Stimulated activated CD8-positive, alpha-beta memory T cell treated with anti-CD3 and anti-CD28 coated beads, Interleukin-4, amount 100 ng/mL, for 1 hour (primary cell): ENCODE measurements at places on chromosomes 5 and 9.

- DNase-seq, result no peak
Observed at GRCh38 chr5:3121813-3122212, 370.3 kb upstream of the IRX2 start.

GRCh38 chr5:53815471-53815870 is 255.0 kb downstream of the NDUFS4 start:
- no peak for DNase-seq

GRCh38 chr5:167576897-167577296 is 714.5 kb upstream of the WWC1 start:
- DNase-seq, result no peak

GRCh38 chr9:101848485-101848919 is 110.1 kb upstream of the GRIN3A start:
- DNase-seq, result no peak

GRCh38 chr5:151770383-151771258 is 1.1 kb upstream of the G3BP1 start:
- peak; percentile 17 for DNase-seq

DNA sequence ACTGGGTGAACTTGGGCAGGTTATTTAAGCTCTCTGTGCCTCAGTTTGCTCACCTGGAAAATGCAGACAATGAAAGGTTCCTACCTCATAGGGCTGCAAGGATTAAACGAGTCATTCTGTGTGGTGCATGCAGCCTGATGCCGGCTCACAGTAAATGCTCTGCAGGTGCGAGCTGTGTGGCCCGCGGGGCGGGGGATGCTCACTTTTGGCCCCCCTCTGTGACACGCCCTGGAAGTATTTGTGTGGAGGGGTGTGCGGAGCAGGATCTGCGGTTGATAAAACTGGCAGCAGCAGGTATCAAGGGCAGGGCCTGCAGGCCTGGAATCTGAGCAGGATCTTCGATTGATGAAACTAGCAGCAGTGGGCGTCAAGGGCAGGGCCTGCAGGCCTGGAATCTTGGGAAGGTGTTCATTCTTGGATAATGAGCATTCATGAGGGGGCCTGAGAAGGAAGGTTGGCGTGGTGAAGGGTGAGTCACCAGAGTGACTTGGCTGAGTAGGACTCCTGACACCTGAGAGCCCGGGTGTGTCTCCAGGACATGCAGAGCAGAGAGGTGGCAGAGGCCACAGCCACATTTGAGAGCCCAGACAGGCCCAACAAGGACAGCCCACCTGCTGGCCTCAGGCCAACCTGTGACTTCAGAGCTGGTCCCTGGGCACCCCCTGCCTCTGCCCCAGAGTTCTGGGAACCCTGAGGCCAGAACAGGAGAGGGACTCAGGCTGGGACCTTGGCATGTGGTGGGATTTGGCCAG is 11.9 kb downstream of the UNC5A start:
- no peak for DNase-seq

DNA sequence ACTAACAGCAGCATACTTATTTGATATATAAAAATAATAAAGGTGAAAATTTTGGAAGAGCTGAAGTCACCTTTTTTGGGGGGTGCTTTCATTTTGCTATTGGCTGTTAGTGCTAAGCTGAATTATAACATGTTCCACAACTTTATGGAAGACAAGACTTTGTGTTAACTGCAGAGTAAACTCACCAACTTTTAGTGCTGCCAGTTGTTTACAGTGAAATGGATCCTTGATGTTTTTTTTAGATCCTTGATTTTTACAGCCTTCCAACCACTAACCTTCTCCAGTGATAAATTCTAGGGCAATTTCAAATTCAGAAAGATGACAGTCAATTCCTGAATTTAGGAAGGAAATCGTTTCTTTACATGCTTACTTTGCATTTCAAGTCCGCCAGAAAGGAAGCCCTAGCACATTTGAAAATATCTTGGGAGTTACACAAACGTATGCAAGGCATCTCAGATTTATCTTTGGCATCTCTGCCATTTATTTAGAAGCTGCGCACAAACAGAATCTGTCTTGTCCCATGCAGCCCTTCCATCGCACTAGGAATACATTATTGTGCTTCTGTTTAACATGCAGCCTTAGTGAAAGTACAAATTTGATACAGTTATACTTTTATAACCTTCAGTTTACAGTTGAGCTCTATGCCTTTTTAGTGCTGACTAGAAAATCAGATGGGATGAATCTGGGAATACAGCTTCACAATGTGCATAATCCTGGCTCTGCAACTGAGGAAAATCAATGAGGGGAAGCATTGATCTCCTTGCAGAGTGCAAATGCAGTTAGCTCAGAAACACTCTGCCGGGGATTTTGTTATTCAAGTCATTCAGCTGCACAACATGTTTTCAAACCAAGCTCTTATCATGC is 142.4 kb upstream of the ZNF608 start:
- no peak for DNase-seq

DNA sequence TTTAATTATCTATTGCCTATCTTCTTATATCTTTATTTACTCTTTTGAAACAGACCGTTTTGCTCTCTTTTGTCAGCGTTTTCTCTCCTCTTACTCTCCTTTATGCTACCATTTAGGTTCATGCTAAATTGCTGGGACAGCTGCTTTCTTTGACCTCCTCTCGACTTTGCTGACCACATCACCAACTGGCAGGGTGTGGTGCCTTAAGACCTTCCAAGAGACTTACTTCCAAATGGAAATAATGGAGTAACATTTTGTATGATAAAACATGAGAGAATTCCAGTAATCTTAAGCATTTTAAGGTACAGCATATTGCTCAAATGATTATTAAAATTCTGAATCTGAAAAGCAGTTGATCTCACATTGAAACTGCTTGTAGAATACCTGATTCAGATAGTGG is 71.5 kb upstream of the MEF2C start:
- DNase-seq, result no peak

GRCh38 chr5:27619982-27620381 is 581.6 kb upstream of the CDH9 start:
- DNase-seq, result no peak

- DNase-seq, result no peak
Observed at GRCh38 chr5:129601576-129601975, 141.5 kb downstream of the ADAMTS19 start.

DNA sequence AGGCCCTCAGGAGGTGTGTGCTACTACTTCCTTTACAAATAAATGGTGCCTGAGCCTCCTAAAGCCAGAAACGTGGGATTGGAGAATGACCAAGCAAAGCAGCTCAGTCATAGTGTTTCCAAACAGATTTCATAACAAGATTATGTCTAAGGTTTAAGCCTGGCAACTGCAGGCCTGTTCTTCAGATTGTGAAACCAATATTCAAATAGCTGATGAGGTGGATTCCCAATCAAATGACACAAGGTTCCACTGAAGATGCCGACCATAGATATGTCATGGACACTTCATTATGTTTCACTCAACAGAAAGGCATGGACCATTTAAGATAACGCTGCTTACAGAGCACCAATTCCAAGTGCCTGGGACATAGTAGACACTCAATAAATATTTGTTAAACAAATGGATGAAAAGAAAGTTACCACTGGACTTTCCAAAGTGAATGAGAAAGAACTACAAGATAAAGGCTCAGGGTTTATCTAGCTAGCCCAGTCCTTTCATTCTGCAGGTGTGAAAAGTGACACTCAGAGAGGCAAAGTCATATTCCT is 189.5 kb downstream of the ACTL7B start:
- no peak for DNase-seq

DNA sequence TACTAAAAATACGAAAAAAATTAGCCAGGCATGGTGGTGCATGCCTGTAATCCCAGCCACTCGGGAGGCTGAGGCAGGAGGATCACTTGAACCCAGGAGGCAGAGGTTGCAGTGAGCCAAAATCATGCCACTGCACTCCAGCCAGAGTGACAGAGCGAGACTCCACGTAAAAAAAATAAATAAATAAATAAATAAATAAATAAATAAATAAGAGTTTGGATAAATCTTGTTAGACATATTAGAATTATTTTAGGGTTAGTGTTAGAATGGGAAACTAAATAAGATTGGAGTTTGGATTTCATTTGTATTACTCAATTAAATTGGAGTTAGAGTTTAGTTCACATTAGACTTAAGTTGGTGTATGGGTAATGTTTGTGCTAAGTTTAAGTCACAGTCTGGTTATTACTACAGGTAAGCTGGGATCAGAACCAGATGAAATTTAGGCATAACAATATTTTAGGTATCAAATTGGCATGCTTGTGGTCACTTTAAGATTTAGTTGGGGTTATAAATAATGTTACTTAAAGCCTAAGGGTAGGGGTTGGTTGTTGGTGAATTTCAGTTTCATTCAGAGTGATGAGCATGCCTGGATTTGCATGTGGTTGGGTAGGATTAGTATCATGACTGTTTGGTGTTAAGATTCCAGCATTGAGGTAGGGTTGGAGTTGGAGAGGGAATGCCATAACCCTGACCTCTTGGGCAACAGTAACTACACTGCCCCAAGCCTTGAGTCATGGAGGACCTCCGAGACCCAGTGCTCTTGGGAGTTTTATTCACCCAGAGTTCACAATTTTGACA is 3.3 kb downstream of the OR5C1 start:
- DNase-seq, result no peak

DNA sequence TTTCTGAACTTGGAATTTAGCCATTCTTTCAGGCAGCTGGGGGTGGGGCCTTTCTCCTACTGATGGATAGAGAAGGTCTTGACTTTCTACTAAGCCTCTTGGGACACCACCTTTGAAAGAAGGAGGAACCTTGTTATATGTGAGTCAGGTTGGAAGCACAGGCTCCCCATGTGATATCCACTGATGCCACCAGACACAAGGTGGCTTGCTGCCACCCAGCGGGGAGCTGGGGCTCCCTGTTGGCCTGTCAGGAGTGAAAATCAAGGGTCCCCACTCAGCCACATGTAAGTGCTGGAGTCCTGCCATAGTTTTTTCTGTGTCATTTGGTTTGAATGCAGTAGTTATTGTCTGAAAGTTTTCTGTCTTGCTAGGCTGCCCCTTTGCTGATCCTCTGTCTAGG is 252.4 kb upstream of the NFIL3 start:
- DNase-seq, result no peak

DNA sequence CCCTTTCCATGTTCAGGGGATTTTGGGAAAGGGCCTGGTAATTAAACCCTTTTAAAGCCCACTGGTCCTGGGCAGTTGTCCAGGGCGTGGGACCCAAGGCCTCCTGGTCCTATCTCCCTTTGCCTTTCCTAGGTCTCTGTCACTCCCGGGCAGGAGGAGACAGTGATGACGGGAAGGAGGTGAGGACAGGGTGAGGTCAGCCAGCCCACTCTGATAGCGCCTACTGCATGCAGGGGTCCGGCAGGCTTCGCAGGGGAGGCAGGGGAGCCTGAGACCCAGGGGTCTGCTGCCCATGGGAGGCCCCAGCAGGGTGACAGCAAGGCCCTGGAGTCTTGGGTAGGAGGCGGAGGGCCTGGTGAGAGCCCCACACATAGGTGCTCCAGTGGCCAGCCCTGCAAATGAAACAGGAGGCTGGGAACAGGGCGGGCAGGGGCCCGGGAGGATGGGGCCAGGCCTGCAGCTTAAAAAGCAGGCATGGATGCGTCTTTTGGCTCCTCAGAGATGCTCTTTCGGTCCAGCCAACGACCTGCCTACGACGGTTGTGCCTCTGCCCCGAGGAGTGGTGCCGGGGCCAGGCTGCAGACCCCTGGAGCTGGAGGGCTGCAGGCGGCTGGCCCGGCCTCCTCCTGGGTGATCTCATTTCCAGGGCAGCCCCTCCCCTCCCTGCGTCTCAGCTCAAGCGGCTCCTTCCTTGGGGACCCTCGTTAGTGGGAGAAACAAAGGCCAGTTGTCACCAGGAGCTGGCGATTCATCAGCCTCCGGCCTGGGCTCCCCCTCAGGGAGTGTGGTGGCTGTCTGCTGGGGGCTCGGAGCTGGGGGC is 6.7 kb upstream of the RXRA start:
- no peak for DNase-seq

- no peak for DNase-seq
Observed at GRCh38 chr5:154475591-154476353, 2.3 kb downstream of the HAND1 start.

DNA sequence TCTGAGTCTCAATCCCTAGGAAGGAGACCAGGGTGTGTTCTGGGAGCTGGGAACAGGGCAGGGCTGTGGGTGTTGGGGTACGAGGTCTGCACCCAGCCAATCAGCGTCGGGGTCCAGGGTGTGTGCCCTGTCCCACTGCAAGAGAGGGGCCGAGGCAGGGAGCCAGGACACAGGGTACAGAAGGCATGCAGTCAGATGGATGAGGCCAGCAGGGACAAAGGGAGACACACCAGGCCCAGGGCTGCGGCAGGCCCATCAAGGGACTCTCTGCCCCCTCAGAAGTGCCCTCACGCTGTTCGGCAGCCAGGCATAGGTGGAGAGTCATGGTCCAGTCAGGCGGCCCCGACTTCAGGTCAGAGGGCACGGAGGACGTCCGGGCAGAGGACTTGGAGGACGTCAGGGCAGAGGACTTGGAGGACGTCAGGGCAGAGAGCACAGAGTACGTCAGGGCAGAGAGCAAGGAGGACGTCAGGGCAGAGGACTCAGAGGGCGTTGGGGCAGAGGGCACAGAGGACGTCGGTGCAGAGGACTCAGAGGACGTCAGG is 28.8 kb upstream of the ADAMTS2 start:
- DNase-seq, result no peak

DNA sequence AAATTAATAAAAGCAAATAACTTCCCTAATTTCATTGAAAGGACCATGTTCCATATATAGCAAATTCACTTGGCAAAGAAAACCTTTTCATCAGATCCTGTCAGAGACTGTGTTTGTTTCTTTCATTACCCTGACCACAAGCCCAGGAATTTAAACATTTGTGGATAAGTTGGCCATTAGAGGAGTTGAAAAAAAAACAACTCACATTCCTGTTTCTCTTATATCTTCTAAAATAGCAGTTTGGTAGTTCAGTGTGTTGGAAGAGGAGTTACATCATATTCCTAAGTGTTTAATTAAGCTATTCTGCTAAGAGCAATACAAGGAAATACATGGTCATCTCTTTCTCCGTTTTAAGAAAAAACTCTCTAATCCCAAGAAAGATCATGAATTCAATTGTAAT is 505.6 kb downstream of the TLE1 start:
- no peak for DNase-seq

DNA sequence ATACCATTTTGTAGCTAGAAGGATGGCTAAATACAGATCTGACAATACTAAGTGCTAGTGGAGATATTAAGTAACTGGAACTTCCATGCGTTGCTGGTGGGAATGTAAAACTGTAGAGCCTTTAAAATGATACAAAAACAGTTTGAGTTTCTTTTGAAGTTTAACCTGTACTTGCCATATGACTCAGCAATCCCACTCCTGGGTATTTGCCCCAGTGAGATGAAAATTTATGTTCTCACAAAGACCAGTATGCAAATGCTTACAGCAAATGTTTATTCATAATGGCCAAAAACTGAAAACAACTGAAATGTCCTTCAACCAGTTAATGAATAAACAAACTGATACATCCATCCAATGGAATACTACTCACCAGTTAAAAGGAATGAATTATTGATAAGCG is 137.3 kb downstream of the SLC12A2 start:
- DNase-seq, result no peak
